CD4-positive, alpha-beta memory T cell (primary cell): ENCODE measurements at places on chromosomes 1 and 21. TPM values are rescaled to one million over a fixed set of nuclear protein-coding genes. Genes with fewer than 3 reads are reported as not detected.

The LIN28A gene
- not detected for total RNA-seq

GRCh38 chr1:208188607-208189006 is 55.6 kb downstream of the PLXNA2 start:
- H3K27me3 ChIP-seq: no peaks in the 10 kb centered on the region
- H3K27ac ChIP-seq: no peak overlapping the region
- H3K36me3 ChIP-seq: no peaks in the 10 kb centered on the region
- no peaks in the 10 kb centered on the region for H3K4me1 ChIP-seq
- H3K4me3 ChIP-seq: no peak overlapping the region

- H3K4me3 ChIP-seq: no peak overlapping the region
- H3K27ac ChIP-seq: no peak overlapping the region
- no peak for DNase-seq
- H3K36me3 ChIP-seq: no peaks in the 10 kb centered on the region
These were observed 60.1 kb downstream of the IER5 start for GRCh38 chr1:181148636-181149035.

The CASQ2 gene
- not detected for total RNA-seq

DNA sequence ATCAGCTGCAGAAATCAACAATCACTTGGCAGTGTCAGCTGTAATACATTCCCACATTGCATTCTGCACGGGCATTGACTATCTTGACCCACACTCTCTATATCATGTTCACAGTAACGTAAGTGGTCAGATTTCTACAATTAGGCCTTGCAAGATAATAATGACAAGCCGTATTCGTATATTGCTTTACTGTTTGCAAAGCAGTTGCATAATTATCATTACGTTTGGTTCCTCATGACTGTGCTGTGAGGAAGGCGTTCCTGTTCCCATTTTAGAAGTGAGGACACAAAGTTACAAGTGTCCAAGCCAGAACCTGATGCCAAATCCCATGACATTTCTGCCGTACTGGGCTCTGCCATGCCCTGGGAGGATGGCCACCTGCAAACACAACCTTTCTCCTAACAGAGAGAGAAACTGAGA is 53.5 kb upstream of the TARBP1 start:
- no peaks in the 10 kb centered on the region for H3K4me1 ChIP-seq
- no peak overlapping the region for H3K4me3 ChIP-seq
- no peak for DNase-seq
- no peaks in the 10 kb centered on the region for H3K36me3 ChIP-seq

DNA sequence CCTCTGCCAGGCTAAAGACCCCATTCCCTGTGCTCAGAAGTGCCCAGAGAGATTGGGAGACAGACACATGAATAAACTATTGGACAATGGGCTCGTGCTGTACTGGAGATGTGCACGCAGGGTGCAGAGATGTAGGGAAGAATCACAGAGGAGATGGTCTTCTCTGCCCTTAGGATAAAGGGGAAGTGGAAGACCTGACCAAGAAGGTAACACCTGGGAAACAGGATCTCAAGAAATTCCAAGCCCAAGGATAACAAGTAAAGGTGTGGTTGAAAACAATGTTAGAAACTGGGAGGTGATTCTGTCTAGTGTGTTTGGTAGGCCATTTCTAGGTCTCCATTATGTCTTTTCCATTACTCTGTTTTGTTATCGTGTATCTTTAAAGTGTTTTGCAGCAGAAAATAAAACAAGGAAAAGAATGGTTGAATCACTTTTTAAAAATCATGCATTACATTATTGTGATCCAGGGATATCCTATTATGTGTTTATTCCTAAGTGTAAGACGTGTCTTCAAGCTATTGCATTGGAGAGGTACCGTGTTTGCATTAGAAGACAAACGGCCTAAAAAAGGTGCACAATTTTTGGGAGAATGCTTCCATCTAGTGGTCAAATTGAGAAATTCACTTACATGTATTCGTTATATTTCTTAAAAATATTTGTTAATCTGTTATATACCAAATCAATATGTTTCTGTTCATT is 40.8 kb upstream of the KCTD3 start:
- H3K36me3 ChIP-seq: no peaks in the 10 kb centered on the region
- H3K27me3 ChIP-seq: no peaks in the 10 kb centered on the region
- no peak for DNase-seq
- H3K4me1 ChIP-seq: no peaks in the 10 kb centered on the region
- H3K4me3 ChIP-seq: no peak overlapping the region

DNA sequence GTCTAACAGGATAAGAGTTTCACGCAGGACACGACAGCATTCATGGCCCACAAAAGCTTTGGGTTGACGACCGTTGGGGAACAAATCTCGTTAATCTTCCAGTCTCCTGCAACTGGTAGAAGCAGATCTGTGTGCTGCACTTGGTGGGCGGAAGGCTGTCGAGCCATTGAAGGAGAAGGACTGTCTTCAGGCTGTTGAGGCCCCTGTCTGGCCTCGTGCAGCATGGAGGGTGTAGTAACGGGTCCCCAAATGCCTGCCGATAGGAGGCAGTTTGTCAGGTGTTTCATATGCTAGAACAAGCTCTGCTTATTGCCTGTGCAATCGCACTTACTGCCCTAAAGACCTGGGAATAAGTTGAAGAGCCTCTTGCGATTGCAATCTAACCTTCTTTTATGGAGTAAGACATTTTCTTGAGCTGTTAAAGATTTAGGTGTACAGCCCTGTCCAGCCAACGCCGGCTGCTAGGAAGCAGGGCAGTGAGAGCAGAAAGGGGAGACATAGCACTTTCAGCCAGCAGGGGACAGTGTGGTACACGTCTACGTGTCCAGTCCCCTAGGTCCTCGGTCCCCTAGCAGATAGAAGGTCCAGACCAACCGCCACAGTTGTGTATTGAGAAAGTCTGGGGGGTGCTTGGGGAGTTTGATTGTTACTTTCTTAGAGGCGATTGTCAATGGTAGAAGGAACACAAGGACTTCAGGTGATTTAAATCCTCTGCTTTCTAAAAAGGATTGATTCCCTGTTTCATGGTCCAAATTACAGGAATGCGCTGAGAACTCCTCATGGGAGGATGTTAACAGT is 102.3 kb upstream of the TMPRSS2 start:
- H3K27me3 ChIP-seq: no peaks in the 10 kb centered on the region
- H3K4me3 ChIP-seq: no peak overlapping the region
- H3K4me1 ChIP-seq: no peaks in the 10 kb centered on the region

DNA sequence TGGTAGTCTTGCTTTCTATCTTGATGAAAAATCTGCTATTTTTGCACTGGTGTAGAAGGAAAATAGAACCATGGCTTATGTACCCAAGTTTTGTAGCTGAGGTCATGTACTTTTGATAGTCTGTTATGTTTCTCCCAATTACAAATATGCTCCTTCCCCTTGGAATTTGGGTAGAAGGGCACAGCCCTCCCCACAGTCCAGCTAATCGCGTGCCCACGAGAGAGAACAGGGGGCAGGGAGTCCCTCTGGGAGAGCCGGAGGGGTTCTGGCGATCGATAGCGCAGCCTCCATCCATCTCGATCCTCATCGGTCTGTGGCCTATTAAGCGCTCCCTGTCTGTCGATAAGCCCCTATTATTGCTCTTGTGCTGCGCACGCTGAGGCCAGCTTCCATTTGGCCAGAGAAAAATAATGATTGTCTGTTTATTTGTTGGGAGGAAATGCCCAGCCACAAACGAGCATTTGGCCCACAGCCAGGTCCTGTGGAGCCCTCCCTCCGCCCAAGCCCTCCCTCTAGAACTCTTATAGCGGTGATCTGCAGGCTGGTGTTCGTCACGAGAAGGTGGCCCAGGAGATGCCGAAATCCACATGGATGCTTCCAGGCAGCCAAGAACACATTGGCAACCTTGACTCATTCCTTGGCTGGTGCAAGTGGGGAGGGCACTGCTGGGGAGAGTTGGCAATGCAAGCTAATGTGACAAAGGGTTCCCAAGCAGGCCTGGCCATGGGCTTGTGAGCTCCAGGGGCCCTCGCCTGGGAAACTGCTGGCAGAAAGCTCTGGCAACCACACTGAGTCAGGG is 134.7 kb upstream of the TNR start:
- H3K27me3 ChIP-seq: no peaks in the 10 kb centered on the region
- no peaks in the 10 kb centered on the region for H3K4me1 ChIP-seq
- H3K4me3 ChIP-seq: no peak overlapping the region
- no peak for DNase-seq
- no peak overlapping the region for H3K27ac ChIP-seq

GRCh38 chr1:236654957-236655356 is 31.3 kb upstream of the ACTN2 start:
- H3K27me3 ChIP-seq: no peaks in the 10 kb centered on the region
- no peak overlapping the region for H3K4me3 ChIP-seq
- no peaks in the 10 kb centered on the region for H3K36me3 ChIP-seq
- no peak for DNase-seq

The PPIAL4G gene
- total RNA-seq: 4.2 TPM

GRCh38 chr1:231924180-231924579 is 297.6 kb downstream of the DISC1 start:
- no peak for DNase-seq
- no peak overlapping the region for H3K4me3 ChIP-seq
- H3K27me3 ChIP-seq: no peaks in the 10 kb centered on the region
- no peaks in the 10 kb centered on the region for H3K36me3 ChIP-seq
- peaks cover 15% of the 10 kb centered on the region for H3K4me1 ChIP-seq
- no peak overlapping the region for H3K27ac ChIP-seq

DNA sequence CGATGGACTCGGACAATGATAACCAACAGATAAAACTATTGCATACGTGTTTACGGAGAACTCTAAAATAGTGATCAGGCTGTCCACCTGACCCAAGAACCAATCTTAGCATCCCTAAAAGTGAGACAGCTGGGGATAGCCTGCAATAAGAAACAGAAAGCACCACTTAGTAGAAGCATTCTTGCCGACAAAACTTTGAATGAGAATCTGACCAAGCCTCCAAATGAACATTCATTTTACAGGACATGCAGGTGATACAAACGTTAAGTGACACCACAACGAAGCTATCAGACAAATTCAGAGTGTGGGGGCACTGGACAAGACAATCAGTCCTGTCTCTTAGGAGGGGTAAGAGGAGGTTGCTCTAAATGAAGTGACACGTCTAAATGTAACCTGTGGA is 1.2 kb downstream of the PSMG1 start:
- peaks cover 9% of the 10 kb centered on the region for H3K36me3 ChIP-seq
- H3K27ac ChIP-seq: peak overlapping the region; percentile 84
- no peaks in the 10 kb centered on the region for H3K27me3 ChIP-seq
- H3K4me1 ChIP-seq: peaks cover 30% of the 10 kb centered on the region
- DNase-seq: no peak

DNA sequence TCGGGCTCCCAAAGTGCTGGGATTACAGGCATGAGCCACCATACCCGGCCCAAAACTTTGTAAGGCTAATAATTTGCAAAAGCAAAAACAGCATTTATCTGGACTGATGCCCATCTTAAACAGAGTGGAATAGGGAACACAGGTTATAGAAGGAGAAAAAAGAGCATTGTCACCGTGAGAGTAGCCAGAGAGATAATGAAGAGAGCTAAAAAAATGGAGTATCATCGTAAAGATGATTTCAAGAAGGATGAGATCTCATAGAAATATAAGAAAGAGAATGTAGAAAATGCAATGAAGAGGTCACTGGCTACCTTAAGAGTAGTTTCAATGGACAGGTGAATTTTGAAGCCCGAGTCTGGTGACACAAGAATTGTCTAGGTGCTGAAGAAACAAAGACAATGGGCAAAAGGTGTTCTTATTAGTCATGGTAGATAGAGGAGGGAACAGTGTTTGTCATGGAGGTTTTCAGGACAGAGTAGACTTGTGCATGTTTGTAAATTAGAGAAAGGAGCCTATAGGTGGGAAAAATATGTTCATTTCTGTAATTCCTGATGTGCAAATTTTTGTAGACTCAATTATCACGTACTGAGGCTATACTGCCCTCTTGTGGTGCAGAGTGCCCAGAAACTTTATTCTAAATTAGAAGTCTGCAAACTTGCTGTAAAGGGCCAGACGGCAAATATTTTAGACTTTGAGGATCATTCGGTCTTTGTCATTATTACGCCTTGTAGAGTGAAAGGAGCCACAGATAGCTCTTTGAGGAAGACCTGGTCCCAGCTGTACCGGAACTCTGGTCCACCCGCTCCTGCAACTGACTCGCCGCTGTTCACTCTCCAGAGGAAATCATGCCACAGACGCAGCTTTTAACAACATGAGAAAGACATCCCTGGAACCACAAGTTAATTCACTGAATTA is 8.1 kb upstream of the TMEM183A start:
- H3K4me1 ChIP-seq: peaks cover 4% of the 10 kb centered on the region
- peaks cover 7% of the 10 kb centered on the region for H3K27me3 ChIP-seq
- H3K27ac ChIP-seq: no peak overlapping the region
- DNase-seq: peak; percentile 64

DNA sequence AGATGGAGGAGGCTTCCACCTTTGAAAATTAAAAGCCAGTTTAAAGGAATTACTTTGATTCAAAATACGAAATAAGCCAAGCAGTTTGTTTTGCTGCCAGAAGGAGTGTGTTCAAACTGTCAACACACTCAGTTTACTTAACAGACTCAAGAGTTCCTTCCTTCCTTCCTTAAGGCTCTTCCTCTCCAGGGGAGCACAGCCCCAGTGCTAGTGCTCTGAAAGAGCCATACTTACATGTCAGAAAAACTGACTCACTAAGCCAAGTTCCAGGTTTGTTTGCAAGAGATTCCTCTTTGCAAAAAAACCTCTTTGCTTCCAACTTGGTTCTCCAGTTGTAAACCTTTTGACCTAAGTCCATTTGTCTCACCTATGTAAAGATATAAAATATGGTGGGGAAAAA is 14.3 kb downstream of the SETD4 start:
- no peak overlapping the region for H3K27ac ChIP-seq
- H3K4me3 ChIP-seq: no peak overlapping the region
- no peaks in the 10 kb centered on the region for H3K27me3 ChIP-seq
- peaks cover 42% of the 10 kb centered on the region for H3K36me3 ChIP-seq

- no peak overlapping the region for H3K27ac ChIP-seq
- H3K36me3 ChIP-seq: no peaks in the 10 kb centered on the region
- DNase-seq: no peak
- H3K27me3 ChIP-seq: no peaks in the 10 kb centered on the region
- H3K4me3 ChIP-seq: no peak overlapping the region
- no peaks in the 10 kb centered on the region for H3K4me1 ChIP-seq
These were observed 85.2 kb downstream of the DRAM2 start for GRCh38 chr1:111054656-111055055.

The CD101 gene
- 2.6 TPM for total RNA-seq

- no peak for DNase-seq
- no peak overlapping the region for H3K4me3 ChIP-seq
These were observed 7.9 kb upstream of the RAB7B start for GRCh38 chr1:206011057-206011456.

DNA sequence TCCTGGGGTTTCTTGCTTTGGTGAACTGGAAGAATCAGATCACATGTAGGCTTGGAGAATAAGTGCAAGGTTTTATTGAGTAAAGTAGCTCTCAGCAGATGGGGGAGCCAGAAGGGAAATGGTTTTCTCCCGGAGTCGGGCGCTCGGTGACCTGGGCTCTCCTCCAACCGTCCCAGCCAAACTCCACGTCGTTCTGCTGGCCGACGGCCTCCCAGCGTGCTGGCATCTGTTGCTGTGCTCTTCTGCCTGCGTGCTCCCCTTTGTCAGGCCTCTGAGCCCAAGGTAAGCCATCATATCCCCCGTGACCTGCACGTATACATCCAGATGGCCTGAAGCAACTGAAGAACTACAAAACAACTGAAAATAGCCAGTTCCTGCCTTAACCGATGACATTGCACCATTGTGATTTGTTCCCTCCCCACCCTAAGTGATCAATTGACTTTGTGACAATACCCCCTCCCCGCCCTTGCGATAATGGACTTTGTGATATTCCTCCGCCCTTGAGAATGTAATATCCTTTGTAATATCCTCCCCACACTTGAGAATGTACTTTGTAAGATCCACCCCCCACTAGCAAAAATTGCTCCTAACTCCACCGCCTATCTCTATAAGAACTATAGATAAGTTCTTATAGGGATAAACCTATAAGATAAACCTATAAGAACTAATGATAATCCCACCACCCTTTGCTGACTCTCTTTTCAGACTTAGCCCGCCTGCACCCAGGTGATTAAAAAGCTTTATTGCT is 88.3 kb downstream of the SMYD3 start:
- no peaks in the 10 kb centered on the region for H3K4me1 ChIP-seq
- H3K27ac ChIP-seq: no peak overlapping the region
- no peak overlapping the region for H3K4me3 ChIP-seq
